ENCODE measurements at places on chromosomes 13 and 19.

DNA sequence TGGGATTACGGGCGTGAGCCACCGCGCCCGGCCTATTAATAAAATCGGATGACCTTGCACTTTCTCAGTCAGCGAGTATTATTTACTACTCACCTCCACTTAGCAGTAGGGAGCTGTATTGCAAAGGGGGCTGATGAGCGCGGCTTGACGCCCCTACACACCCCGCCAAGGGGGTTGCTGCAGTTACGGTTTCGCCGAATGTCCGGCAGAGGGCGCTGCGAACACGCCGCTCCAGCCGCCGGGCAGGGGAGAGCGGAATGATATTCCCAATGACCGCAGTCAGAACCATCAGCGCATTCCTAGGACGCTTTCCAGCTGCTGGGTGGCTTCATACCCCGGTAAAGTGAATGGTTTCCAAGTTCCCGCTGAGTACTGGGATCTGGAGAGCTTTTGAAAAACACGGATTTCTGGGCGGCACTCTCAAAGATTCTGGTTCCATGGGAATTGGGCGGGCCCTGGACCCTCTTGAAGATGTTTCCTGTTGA is 30.0 kb upstream of the TPT1 start:
- DNase-seq, result peak; percentile 51

DNA sequence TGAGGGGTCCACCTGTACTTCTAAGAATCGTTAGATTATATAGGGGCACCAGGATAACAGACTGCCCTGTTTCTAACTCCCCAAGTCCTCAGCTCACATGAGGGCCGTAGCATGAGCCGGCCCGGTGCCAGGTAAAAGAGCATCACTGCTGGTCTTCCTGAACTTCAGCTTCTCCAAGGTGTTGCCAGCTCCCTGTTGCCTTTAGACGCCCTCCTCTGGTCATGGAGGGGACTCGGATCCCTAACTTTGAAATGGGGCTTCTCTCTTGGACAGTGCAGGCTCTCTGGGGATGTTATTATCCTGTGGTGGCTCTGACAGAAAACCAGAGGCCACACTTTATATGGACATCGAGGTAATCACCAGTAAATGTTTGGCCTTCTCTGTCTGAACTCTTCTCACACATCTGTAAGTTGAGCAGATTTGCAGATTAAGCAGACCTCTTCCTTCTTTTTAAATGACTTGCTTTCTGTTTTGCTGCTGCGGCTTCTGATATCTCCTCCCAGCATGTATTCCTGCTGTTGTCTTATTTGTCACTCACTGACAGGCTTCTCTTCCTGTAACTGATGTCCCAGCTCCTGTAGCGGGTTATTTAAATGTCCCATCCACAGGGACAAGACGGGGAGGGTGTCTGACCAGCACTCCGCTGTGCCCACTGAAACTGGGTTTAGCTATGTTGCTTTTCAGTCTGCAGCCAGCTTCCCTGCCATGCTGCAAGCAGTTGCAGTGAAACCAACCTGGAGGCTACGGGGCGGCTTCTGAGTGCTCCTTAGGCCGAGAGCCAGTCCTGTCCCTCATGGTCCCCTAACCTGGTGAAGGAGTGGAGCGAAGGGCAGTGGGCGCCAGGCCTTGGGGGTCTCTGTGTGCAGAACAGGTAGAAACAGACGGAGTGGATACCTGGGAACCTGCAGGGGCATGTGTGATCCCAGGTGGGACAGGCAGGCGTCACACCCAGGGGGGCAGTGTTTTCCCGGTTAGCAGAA is 39.2 kb downstream of the TSSK6 start:
- peak; percentile 82 for DNase-seq

GRCh38 chr13:30105381-30105780 is 202.0 kb downstream of the KATNAL1 start:
- DNase-seq, result no peak

GRCh38 chr13:38602266-38602665 is 84.6 kb upstream of the FREM2 start:
- no peak for DNase-seq

DNA sequence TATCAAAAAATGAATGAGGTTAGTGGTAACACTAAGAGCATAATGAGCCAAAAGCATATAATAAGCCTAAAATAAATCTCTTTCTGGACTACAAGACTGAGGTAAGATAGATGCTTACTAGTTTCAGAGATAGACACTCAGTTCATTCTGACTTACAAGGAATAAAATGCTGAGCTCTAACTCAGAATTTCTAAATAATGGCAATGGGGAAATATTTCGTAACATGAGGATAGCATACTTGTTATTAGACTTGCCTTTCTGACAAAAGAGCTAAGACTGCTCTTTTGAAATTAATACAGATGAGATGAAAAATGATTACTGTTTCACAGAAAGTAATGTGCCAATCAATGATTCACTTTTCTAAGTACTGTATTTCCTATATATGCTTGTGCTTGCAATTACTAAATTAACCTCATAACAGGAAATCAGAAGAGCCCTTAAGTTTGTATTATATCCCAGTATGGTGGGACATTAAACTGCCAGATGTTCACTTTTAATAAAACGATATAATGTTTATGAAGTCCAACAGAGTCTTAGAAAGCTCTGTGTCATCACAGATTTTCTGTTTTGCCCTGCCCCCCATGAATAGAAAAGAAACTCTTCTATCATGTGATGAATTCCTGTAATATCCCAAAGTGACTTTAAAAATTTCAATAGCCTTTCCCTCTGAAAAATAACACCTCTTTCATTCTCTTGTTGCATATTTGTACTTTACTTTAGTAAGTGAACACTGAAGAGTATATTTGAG is 2771.0 kb upstream of the PCDH20 start:
- DNase-seq, result no peak

Measured in common myeloid progenitor, CD34-positive (primary cell).